ENCODE measurements at places on chromosomes 16 and 17. TPM values are rescaled to one million over a fixed set of nuclear protein-coding genes. Genes with fewer than 3 reads are reported as not detected.

- ATAC-seq = no peak
Measured at GRCh38 chr17:29621751-29622194, 939 bp downstream of the CORO6 start.

The CACNA1H gene
- 1.1 TPM for total RNA-seq

DNA sequence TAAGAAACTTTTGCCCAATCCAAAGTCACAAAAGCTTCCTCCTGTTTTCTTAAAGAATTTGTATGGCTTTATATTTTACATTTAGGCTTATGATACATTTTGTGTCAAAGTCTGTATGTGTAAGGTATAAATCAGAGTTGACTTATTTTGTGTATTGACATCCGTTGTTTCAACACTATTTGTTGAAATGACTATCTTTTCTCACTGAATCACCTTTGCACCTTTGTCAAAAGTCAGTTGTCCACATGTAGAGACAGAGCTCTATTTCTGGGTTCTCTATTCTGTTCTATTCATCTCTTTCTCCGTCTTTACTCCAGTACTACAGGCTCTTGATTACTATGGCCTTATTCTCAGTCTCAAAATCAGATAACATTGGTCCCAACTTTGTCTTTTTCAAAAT is 73.2 kb downstream of the C16orf78 start:
- ATAC-seq = no peak

- no peak for ATAC-seq
Measured at GRCh38 chr16:77157346-77158058, 33.5 kb upstream of the MON1B start.

- ATAC-seq = no peak
Measured at GRCh38 chr17:72590382-72590781, 469.6 kb downstream of the SOX9 start.

The CRYBA1 gene
- not detected for total RNA-seq

DNA sequence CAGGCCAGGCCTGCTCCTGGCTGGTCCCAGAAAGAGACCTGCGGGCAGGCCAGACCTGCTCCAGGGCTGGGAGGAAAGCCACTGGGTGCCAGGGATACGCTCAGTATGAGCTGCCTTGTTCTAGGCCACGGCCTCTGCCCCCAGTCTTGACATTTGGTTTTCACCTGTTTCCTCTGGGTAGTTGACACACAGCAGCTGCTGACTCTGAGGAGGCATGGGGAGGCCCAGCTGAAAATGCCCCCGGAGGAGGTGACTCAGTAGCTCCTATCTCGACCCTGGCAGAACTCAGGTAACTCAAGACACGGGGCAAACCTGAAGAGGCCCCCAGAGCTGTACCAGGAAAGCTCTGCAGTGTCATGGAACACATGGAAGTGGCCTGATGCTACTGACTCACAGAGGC is 13.9 kb upstream of the ADGRG1 start:
- ATAC-seq = no peak

DNA sequence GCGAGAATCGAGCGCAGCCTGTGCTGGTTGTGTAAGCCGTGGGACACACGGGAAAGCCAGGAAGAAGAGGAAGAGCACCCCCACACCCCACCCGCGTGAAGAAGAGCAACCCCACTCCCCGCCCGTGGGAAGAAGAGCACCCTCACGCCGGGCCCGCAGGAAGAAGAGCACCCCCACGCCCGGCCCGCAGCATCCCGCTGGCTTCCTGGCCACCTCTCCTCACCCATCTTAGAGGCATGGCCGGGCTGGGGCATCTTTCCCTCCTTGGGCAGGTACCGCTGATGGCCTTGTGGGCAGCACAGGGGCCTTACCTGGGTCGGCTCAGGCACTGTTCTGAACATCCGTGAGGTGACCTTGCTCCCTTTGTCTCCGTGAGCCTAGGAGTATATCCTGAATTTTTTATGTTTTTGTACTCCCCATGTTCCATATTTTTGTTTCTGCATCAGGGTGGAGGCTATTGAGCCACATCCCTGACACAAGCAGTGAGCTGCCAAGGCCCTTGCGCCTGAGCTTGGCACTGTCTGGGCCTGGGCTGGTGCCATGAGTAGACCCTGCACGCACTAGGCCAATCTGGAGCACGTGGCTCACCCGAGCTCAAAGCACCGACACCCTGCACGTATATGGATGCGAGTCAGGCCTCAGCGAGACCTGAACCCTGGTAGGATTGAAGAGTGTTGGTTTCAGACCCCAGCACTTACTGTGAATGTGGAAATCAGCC is 71.4 kb upstream of the KCTD5 start:
- no peak for ATAC-seq

DNA sequence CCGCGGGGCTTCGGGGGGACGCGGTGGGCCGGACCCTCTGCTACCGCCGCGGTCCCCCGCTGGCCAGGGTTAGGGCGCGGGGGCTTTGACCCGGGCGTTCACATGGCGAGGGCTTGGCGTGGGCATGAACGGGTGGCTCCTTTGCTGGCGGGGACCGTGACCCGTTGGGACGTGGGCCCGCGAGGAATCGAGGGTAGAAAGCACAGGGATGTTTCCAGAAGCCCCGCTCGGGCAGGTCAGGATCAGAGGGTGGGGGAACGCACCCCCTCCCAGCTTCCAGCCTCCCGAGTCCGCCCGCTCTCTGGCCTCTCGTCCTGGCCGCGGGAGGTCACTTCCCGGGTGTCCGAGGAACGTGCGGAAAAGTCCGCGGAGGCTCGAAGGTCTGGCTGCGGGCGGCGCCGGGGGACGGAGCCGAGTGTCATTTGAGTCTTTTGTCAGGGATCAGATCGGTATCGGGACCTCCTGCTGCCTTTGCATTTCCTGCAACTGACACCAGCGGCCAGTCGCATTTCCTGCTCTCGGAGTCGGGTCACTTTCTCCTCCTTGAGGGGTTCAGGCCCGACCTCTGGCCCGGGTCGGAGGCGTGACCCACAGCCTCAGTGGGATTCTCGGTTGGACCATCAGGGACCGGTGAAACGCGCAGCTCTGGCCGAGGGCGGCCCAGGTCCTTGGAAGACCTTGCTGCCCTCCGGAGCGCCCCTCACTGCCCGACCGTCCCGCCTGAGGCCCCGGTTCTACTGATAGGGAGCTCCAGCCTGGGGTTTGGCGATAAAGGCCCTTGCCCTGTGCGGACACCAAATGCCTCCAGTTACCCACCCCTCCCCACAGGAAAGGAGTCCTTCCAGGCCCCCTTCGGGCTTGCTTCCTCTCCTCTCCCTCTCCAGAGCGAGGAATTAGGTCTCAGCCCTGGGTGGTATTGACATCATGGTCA is 702 bp upstream of the WNT3 start:
- ATAC-seq = no peak

Measured in esophagus mucosa (tissue), 1 donor.